ENCODE measurements at places on chromosomes 3 and 15.

GRCh38 chr3:52896151-52896550 is 1.2 kb downstream of the STIMATE start:
- no peak for DNase-seq

- no peak for DNase-seq
Measured at GRCh38 chr3:180420804-180421203, 181.2 kb upstream of the TTC14 start.

DNA sequence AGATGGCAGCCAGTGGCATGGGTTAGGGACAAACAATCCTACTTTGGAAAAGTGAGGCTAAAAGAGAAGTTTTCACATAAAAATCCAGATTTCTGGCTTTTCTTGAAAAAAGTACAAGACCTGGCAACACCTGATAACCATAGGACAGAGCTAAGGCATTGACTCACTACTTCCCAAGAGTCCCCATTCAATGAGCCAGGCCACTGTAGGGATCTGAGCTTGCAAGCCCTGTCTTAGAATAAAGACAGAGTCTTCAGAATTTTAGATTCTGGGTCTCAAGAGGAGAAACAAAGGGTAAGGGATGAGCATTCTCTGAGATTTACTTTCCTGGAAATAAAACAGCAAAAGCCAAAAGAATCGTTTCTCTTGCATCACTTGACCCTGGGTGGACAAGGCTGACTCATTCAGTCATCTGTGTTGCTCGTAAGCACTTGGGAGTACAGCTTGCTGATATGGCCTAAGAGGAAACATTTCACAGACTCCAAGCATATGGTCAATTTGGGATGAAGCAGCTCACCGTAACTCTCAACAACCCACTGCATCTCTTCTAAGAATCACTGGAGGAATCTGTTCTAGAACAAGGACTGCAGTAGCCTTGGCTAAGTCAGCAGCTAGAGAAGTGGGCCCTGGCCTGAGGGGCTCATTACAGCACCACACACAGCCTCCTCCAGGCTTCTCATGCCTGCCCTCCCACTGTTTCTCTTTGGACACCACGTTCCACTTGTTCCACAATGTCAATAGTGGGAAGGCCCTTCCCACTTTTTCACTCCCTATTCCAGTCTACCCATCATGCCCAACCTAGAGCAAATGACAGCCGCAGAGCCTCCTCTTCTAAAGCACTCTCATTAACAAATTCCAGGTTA is 86.2 kb downstream of the RFTN1 start:
- no peak for DNase-seq

- no peak for DNase-seq
Measured at GRCh38 chr3:158103887-158104327, 2.3 kb downstream of the SHOX2 start.

DNA sequence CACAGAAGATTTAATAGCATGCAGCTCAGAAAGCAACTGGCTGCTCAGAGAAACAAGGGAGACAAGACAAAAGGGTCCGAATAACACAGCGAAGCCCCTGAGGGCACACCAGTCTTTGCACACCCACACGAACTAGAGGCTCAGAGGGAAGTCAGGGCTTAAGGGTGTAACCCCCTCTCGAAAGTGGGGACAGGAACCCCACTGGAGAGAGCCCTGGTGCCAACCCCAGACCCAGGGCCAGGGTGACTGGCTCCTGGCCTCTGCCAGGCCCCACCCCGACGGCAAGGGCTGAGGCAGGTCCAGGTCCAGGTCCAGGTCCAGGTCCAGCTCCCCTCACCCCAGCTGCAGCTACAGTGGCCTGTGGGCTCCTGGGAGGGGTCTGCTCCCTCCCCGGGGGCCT is 10.5 kb upstream of the PRR23E start:
- DNase-seq = no peak

Data from NCI-H1048 (cell line).